ENCODE measurements at places on chromosomes 3 and 15.

GRCh38 chr3:146883288-146883687 lies 278.1 kb upstream of the PLSCR5 start:
- no peak for DNase-seq

DNA sequence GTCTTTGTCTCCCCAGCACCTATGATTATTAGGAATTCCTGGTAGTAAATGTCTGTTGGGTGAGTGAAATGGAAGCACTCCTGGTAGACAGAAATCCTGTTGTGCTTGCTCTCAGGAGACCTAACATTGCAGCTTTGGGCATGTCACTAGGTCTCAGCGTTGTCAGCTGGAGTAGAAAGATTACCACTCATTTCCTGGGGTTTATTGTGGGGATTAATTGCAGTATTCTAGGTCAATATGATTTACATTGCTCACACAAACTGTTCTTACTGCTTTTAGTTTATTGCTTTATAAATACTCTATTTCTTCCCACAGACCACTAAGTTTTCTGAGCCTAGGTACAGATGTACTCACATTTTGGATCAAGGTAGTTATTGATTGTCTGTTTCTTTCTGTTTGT lies 5.1 kb downstream of the TSEN2 start:
- no peak for DNase-seq

GRCh38 chr15:101036189-101036588 lies 117.0 kb downstream of the LRRK1 start:
- no peak for DNase-seq

DNA sequence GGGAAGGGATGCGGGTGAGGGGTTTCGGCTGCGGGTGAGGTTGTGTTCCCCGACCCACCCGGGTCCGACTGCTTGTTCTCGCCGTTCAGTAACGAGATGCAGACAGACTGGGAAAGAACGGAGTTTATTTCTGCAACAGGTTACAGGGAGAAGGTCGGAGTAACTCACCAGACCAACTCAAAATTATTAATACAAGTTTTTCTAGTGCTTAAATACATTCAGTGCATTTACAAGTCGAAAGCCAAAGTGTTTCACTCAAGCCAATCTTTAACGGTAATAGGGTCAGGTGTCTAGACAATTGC lies 492 bp upstream of the HIGD1A start:
- DNase-seq = no peak

GRCh38 chr3:52145736-52146110 lies 8.5 kb downstream of the POC1A start:
- DNase-seq = no peak

DNA sequence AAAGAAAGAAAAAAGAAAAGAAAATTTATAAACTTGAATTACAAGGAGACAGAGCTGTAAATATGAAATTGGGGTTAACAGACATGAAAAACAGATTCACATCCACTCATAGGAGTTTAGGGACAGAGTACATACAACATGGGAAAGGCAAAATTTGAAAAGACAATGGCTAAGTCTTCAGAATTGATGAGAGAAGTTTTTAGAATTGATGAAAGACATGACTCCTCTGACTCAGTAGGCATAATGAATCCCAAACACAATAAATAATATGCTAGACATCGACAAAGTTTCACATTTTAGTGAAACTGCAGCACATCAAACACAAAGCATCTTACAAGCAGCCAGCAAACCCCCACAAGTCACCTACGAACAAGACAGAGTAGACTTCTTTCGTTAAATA lies 84.4 kb upstream of the MELTF start:
- no peak for DNase-seq

DNA sequence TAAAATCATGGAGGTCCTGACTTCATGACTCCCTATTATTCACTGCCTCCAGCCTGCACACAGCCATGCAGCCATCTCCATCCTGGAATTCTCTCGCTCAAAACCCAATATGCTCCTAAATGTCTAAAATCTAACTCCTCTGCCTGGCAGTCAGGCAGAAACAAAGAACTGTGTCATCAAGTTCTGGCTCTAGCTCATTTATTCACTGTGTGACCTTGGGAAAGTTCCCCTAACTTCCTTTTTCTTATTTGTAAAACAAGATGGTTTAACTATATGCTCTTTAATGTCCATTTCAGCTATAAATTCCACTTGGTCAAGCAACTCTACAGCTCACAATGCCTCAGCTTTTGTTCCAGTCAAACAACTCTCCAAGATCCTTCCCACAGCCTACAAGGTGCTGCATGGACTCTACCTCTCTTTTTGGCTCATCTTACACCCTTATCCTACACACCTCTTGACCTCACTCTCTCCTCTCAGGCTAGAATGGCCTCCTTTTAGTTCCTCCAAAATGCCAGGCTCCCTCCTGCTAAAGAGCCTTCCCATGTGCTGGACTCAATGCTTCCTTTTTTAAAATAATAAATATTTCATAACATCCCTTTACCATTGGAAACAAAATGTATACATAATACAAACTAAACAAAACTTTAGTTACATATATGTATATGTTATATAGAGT lies 16.4 kb downstream of the PIK3CB start:
- no peak for DNase-seq

GRCh38 chr15:38461066-38461833 lies 7.3 kb downstream of the FAM98B start:
- no peak for DNase-seq

DNA sequence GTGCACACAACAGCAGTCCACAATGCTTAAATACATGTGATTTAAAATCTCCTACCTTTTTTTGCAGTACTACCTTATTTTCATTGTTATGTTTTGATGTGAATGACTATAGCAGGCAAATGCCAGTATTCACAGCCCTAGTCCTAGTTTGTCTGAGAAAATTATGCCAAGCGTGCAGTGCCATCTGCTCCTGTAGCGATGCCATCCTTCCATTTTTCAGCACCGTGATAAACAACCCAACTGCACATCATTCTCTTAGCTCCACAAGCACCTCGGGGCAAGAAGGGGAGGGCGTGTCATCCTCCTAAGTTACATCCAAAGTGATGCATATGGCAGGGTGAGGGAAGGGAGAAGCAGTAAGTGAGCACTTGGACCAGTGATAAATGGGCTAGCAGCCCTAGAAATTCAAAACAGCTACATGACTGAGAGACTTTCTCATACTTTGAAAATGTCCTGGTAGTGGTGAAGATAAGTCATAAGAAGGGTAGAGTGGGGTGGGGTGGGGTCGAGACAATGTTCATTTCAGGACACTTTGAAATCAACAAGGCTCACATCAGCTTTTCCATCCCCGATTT lies 198.8 kb downstream of the LSAMP start:
- DNase-seq = no peak

DNA sequence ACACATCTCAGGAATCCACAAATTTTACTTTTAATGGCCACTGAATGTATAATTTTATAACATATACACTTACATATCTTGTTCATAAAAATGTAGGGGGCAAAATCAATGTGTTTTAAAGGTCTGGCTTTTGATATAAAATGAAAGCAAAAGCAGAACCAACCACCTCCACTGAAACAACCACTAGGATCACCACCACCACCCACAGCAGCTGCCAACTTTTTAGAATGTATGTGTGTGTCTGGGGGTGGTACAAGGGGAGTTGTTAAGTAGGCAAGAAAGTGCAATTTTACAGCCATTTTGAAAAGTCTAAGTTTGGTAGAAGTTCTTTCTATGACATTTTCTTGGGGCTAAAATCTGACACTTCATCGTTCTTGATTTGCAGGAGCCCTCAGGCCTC lies 44.0 kb downstream of the OTOL1 start:
- no peak for DNase-seq

- no peak for DNase-seq
Measured at GRCh38 chr3:25036633-25037032, 391.4 kb upstream of the RARB start.

DNA sequence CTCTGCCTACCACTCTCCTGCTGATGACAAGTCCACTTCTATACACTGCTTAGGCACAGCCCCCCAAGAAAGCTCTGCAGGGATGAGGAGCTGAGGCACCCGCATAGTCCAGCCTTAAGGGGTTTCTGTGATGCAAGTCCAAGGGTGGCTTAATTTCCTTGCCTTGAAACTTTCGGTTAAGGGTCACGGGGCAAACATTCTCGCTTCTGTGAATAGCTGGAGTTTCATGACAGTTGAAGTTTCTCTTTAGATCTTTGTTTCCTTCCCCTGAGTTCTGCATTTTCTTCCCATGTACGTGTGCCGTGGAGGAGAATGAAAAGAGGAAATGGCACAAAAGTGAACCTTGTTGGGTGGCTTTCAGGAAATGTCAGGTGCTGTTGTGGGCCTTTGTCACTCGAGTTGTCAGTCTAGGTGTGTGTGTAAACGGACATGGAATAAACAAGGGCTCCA lies 7.0 kb downstream of the GPR160 start:
- DNase-seq = no peak

- DNase-seq = no peak
Measured at GRCh38 chr15:26020871-26021270, 157.7 kb upstream of the ATP10A start.

- DNase-seq = no peak
Measured at GRCh38 chr3:100158918-100159330, 44.6 kb upstream of the FILIP1L start.

DNA sequence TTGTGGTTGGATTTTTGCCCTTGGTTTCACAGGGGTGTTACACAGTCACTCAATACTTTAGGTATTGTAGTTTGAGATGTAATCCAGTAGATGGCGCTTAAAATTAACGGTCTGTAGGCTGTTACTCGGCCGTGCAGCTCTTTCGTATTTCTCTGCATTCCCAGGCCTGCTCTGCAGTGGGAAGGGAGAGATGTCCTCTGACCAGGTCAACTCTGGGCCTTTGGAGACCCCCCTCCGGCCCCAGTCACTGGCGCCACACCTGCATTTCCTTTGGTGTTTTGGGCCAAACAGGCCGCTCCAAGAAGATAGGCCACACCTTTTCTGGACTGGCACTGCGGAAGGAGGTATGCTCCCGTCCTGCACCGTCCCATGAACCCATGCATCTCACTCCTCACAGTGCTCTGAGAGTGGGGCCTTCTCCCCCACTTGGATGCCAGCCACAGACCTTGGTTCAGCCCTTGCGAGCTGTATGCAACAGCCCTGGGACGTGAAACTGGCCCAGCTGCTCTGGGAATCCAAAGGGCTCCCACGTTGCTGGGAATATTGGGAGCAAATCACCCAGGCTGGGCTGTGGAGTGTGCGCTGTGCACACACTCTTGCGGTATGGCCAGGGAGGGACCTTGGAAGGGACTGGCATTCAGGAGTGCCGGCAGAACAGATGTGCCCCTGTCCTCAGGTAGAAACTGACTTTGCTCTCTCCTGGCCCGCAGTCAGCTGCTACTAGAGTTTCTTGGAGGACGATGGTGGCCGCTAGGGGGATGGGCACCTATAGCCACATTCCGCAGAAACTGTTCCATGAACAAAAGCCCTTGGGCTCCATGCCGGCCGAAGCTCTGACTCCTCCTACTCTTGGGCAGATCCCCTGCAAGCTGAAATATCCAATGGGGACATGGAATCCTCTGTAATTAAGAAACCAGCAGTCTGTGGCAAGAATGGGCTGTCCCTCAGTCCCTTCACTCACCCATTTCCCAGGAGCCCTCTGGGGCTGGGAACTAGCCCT lies 410.5 kb upstream of the CADM2 start:
- DNase-seq = no peak

GRCh38 chr15:38682861-38683260 lies 118.2 kb upstream of the RASGRP1 start:
- no peak for DNase-seq

- no peak for DNase-seq
Measured at GRCh38 chr3:186083746-186084145, 25.1 kb downstream of the ETV5 start.

- no peak for DNase-seq
Measured at GRCh38 chr15:69662645-69663000, 210.0 kb downstream of the RPLP1 start.

- DNase-seq = no peak
Measured at GRCh38 chr3:25455441-25456132, 27.5 kb downstream of the RARB start.

DNA sequence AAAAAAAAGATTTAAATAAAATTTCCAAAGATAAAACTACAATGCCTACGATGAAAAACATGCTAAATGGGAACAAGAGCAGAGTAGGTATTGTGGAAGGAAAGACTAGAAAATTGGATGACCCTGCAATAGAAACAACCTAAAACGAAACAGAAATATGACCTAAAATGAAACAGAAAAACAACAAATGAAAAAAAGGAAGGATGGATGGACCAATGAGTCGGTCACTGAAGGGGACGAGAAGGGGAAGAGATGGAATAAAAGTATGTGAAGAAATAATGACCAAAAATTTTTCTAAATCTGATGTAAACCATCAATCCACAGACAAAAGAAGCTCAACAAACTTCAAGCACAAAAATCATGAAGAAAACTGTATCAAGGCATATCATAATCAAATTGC lies 44.8 kb downstream of the TBC1D2B start:
- DNase-seq = no peak

DNA sequence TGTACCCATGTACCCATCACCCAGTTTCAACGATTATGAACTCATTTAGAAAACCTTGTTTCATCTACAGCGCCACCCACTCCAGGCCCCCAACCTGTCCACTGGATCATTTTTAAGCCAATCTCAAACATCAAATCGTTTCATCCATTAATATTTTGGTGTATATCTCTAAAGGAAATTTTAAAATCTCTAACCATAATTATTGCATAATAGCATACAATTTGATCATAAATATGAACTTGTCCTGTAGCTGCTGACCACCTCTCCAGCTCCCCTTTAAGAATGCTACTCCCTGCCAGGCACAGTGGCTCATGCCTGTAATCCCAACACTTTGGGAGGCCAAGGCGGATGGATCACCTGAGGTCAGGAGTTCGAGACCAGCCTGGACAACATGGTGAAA lies 2.8 kb upstream of the C3orf70 start:
- no peak for DNase-seq

DNA sequence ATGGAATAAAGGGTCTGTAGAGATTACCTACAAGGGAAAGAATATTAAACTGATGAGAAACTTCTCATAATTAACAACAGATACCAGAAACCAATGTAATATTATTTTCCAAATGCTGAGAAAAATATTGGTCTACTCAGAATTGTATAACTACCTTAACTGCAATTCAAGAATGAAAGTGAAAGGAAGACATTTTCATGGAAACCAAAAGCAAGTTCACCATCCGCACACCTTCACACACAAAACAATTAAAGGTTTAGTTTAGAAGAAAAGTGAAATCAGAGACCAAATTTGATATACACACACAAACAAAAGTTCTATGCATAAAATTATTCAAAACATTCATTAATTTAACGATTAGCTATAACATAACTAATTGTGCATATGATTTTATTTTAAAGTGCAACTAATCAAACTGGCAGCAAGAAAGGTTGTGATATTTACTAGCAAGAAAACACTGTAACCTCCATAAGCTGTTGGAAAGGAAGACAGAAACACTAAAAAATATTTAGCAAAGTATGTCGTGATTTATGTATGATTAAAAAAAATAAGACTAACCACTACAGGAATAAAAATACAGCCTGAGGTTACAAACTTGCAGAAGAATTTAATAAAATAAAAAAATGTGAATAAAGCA lies 395.5 kb downstream of the FGF12 start:
- DNase-seq = no peak

- no peak for DNase-seq
Measured at GRCh38 chr3:182487611-182488010, 305.7 kb upstream of the ATP11B start.

GRCh38 chr15:41630616-41631217 lies 29.5 kb upstream of the MGA start:
- no peak for DNase-seq
